Activated B cell treated with CpG ODN at 0.5 μM for 24 hours (primary cell): ENCODE measurements at places on chromosomes 4 and X.

DNA sequence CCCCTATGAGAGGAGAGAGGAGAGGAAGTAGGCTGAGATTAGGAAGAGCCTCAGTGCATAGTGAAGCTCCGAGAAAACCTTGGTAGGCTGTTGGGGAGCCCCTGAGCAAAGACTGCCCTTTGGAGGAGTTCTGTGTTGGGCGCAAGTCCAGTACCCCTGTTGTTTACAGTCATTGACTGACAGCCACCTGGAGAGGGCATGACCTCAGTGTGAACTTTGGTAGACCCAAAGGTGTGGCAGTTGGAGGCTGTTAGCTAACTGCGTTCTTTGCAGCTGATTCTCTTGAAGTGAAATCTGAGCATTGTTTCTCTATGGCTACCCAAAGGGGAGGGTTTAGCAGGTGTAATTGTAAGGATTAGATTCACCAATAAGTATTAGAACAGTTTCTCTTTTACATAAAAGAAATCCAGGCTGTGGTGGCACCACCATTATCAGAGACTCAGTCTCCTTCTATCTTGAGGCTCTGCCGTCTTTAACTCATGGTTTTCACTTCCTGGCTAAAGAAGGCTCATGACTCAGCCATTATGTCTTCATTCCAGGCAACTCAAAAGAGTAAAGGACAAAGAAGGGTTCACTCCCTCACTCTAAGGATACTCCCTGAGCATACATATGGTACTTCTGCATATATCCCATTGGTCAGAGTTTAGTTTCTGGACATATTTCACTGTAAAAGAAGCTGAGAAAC, 33.4 kb downstream of the ANXA3 start:
- no peak overlapping the region for H3K4me3 ChIP-seq
- no peaks in the 10 kb centered on the region for H3K36me3 ChIP-seq
- no peak for DNase-seq
- no peaks in the 10 kb centered on the region for H3K27me3 ChIP-seq

DNA sequence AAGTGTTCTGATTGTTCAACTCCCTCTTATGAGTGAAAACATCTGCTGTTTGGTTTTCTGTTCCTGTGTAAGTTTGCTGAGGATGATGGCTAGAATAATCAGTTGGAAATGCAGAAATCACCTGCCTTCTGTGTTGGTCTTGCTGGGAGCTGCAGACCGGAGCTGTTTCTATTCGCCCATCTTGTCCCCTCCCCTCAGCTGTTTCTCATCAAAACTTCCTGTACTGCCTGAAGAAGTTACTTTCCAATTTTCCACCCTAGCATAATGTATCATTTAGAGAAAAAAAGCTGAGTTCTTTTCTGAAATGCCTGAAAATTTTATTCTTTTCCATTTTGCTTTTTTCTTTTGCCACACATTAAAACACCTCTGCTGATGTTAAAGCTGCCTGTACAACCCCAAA, 167.6 kb downstream of the TEX13A start:
- no peak overlapping the region for H3K27ac ChIP-seq
- no peak overlapping the region for H3K4me3 ChIP-seq
- H3K36me3 ChIP-seq = no peaks in the 10 kb centered on the region
- no peaks in the 10 kb centered on the region for H3K27me3 ChIP-seq

GRCh38 chr4:134906404-134907023, 704.9 kb upstream of the PABPC4L start:
- no peak overlapping the region for H3K4me3 ChIP-seq
- no peaks in the 10 kb centered on the region for H3K4me1 ChIP-seq
- no peak overlapping the region for H3K27ac ChIP-seq
- H3K27me3 ChIP-seq = no peaks in the 10 kb centered on the region
- no peaks in the 10 kb centered on the region for H3K36me3 ChIP-seq

DNA sequence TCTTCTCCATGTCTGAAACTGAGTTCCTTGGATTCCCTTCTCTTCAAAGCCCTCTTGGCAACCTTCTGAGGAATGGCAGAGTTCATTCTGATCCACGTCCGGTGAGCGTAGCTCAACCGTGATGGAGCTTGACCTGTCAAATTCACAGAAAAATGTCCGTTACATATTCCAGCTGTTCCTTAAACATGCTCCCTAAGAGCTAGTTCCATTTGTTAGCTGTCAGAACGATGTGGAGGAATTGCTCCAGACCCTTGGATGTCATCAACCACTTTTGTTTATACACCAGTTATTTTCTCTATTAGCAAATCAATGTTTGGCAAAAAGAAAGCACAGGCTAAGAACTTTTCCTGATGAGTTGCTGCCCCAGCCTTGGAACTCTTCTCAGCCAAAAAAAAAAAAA, 50.1 kb downstream of the NHS start:
- H3K4me3 ChIP-seq = no peak overlapping the region
- no peak for DNase-seq
- no peak overlapping the region for H3K27ac ChIP-seq
- H3K4me1 ChIP-seq = no peaks in the 10 kb centered on the region

DNA sequence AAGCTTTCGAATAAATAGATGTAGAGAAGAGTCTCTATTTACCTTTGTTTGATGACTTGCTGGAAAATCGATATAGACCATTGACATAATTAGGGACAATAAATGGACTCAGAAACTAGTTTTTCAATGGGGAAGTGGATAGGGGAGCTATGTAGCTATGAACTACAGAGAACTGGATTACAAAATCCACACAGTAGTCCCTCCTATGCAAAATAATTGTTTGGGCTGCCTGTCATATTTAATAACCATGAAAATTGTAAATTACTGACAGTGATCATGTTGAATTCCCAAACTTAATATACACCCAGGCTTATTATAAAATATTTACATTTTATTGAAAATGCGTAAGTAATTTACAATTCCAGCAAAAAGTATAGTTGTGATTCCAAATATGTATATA, 333.1 kb upstream of the FAM241A start:
- H3K27me3 ChIP-seq = no peaks in the 10 kb centered on the region
- no peaks in the 10 kb centered on the region for H3K36me3 ChIP-seq
- H3K4me3 ChIP-seq = no peak overlapping the region
- H3K27ac ChIP-seq = no peak overlapping the region
- DNase-seq = no peak

DNA sequence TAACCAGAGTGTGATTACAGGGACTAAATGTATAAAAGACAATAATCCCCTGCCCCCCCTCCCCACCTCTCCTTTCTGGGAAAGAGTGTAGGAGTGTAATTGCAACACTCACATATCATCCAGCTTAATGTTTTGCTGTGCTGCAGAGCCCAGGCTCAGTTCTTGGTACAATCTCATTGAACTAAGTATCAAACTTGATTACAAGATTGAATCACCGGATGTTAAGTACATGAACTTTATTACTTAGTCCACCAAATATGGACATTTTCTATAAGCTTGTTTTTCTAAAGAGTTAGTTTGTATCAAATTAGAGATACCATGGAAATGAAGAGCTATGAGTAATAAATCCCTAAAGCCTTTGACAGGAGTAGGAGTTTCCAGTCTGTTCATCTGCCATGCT, 559.1 kb downstream of the ZNF674 start:
- H3K36me3 ChIP-seq = no peaks in the 10 kb centered on the region
- no peak for DNase-seq
- no peak overlapping the region for H3K4me3 ChIP-seq
- H3K4me1 ChIP-seq = no peaks in the 10 kb centered on the region
- H3K27me3 ChIP-seq = peaks cover 3% of the 10 kb centered on the region

- H3K27ac ChIP-seq = no peak overlapping the region
- no peak overlapping the region for H3K4me3 ChIP-seq
- H3K27me3 ChIP-seq = peaks cover 7% of the 10 kb centered on the region
- DNase-seq = no peak
Measured at GRCh38 chr4:122783301-122784215, 43.1 kb upstream of the FGF2 start.

DNA sequence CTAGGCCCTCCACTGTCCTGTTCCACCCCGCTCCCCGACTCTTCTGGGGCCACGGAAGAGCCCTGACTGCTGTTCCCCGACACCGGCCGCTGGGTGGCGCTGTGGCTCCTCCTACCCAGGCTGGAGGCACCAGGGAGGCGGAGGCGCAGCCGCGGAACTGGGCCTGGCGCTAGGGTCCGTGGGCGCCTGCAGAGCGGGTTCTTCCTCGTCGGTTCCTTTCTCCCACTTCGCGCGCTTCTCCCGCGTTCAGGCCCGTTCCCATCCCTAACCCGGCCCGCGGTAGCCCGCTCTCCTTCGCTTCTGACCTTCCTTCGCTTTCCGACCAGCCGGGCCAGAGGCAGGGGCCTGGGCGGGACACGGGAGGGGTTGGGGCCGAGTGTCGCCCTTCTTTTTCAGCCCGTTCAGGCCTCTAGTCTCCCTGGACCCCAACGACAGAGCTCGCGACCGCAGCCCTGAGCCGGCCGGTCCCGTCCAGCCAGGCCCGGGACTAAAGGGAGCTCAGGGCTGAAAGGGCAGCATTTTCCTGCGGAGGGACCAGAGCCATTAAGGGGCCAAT, 34.3 kb downstream of the NALF2 start:
- peak; percentile 51 for DNase-seq
- no peak overlapping the region for H3K27ac ChIP-seq
- H3K4me3 ChIP-seq = peak overlapping the region; percentile 58

- H3K27me3 ChIP-seq = no peaks in the 10 kb centered on the region
- H3K27ac ChIP-seq = no peak overlapping the region
- H3K4me1 ChIP-seq = no peaks in the 10 kb centered on the region
- DNase-seq = no peak
- no peak overlapping the region for H3K4me3 ChIP-seq
Measured at GRCh38 chr4:157143369-157143768, 67.4 kb downstream of the GLRB start.
